OCI-M1 (cell line): ENCODE measurements at places on chromosomes 1 and 21.
A peak's percentile ranks its signal among the peaks of the same experiment; 100 is the strongest.

DNA sequence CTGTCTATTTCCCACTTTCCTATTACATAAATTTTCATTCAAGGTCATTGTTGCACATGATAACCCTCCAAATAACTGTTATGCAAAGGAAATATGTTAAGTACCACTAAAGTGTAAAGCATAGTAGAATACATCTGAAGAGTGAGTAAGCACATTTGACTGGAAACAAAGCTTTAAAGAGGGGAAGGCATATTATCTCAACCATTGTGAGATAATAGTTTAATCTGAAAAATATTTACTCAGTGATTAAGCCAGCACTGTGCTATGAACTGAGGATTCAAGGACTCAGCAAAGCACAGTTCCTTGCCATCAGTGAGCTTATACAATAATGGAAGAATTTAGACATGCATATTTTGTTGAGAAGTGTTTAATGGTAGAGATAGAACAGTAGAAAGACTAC, 127.4 kb downstream of the HMCN1 start:
- no peak for DNase-seq

DNA sequence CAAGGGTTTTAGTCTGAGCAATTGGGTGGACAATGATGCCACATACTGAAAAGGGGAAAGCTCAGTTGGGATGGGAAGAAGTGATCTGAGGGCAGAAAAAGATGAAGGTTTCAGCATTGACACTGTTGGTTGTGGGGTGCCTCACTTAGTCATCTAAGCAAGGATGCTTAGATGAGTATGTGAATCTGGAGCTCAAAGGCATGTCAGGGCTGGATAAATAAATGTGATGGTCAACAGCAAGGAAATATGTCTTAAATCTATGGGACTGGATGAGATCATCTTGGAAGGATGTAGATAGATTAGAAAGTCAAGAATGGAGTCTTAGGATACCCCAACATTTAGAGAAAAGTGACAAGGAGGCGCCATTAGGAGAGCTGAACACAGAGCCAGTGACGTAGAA, 114.6 kb downstream of the ZBTB18 start:
- no peak for DNase-seq

- peak; percentile 57 for DNase-seq
Observed at GRCh38 chr1:89719502-89720306, 86.8 kb downstream of the LRRC8C start.

GRCh38 chr1:206083750-206084149, 30.8 kb downstream of the RHEX start:
- no peak for DNase-seq

GRCh38 chr1:200895443-200895789, 716 bp downstream of the INAVA start:
- DNase-seq = no peak

GRCh38 chr1:87899746-87900145, 571.1 kb downstream of the LMO4 start:
- DNase-seq = no peak

- DNase-seq = no peak
Observed at GRCh38 chr1:64122588-64122987, 80.8 kb upstream of the UBE2U start.

DNA sequence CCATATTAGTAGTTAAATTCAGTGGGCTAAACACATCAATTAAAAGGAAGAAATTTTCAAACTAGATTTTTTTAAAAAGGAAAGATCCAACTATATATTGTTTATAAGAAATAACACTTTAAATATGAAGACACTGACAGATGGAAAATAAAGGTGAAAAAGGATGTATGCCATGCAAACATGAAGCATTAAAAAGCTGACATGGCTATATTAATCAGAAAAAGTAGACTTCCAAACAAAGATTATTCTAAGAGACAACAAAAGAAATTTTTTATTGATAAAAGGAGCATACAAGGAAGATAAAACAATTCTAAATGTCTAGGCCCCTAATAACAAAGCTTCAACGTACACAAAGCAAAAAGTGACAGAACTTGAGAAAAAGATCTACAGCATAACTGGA, 92.2 kb downstream of the ATF6 start:
- no peak for DNase-seq

- DNase-seq = peak; percentile 78
Observed at GRCh38 chr1:18913065-18913835, 10.9 kb upstream of the ALDH4A1 start.

- peak; percentile 74 for DNase-seq
Observed at GRCh38 chr1:43554444-43554992, 23.8 kb downstream of the PTPRF start.

GRCh38 chr1:59755069-59755685, 59.6 kb upstream of the HOOK1 start:
- no peak for DNase-seq

- peak; percentile 88 for DNase-seq
Observed at GRCh38 chr1:246497331-246497915, 9.7 kb downstream of the SMYD3 start.

GRCh38 chr1:55808263-55808662, 593.1 kb upstream of the USP24 start:
- DNase-seq = no peak

DNA sequence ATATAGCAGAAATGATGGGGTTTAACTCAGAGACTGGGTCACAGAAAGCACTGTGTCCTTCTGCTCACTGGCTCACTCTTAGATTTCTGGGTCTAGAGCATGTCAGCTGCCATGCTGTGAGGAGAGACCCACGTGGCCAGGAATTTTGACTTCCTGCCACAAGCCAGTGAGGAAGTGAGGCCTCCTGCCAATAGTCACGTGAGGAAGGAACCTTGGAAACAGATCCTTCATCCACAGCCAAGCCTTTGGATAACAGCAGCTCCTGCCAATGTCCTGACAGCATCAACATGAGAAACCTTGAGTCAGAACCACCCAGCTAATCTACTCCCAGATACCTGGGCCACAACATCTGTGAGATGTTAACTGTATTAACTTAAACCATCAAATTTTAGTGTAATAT, 114.5 kb upstream of the PLPPR5 start:
- DNase-seq = no peak

DNA sequence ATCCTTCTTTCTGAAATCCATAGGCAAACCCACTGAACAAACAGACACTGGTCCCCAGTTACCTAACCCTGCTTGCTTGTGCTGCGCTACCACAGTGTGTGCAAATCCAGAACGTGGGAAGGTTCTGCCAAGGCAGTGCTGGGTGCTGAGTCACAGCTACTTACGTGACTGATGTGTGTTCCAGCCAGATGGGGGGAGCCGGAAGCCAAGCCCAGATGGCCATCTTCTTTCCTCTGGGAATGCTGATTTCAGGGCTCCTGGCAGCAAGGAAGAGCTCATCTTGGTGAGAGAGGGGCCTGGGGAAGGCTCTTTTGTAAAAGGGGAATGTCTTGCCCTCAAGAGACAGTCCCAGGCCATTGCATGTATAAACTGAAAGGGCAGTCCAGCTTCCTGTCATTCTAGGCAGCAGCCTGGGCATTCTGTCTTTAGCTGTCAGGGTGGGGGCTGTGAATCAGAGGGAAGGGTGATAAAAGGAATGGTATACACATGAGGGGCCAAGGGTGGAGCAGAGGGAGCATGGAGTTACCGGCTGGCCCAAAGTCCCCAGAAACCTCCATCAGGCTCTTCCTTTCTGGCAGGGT, 54.1 kb downstream of the CD46 start:
- DNase-seq = no peak

- DNase-seq = peak; percentile 63
Observed at GRCh38 chr1:153728305-153729066, 636 bp downstream of the INTS3 start.

GRCh38 chr1:160811147-160811546, 15.2 kb downstream of the LY9 start:
- DNase-seq = no peak

DNA sequence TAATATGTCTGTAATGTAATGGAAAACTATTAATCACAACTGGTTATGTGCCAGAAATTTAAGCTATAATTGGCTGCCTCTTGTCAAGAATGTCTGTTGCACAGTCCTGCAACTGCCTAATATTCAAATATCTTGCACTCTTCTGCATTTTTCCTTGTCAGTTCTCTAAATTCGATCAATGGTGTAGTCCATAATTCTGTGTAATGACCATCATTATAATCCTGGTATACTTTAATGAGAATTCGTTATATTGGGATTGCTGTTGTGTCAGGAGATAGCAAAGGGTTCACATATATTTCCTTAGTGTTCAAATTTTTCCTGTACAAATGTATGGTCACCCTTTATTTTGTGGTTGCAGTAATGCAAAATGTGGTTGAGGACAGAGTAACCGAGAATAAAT, 4.8 kb downstream of the NTNG1 start:
- DNase-seq = no peak

DNA sequence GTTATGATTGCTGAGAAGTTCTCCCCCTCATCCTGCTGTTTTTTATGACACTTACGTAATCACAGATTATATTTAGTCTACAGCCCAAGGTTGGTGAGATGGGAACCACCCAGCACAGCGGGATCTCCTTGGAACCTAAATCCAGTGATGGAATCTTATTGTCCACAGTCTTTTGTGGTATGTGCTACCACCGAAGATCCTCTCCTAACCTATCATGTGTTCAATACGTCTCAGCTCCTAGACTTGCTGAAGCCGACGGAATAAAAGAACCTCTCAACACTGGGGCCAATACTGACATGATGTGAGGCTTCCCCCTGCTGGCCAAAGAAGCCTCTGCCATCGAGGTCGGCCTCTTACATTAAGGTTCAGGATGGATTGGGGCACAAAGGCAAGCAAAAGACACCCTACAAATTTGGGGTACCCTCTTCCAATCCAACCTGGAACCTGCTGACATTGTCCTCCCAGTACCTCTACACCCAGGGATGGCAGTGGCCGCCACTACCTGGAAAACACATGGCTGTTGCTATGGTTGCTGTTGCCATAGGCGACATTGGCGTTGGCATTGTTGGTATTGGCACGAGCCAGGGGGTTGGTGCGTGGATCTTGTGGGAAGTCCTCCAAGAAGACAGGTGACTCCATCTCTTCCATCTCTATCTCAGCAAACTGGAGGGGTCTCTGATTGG, 19.4 kb upstream of the KIF21B start:
- DNase-seq = peak; percentile 78

GRCh38 chr1:233343262-233343661, 15.7 kb downstream of the MAP3K21 start:
- no peak for DNase-seq

DNA sequence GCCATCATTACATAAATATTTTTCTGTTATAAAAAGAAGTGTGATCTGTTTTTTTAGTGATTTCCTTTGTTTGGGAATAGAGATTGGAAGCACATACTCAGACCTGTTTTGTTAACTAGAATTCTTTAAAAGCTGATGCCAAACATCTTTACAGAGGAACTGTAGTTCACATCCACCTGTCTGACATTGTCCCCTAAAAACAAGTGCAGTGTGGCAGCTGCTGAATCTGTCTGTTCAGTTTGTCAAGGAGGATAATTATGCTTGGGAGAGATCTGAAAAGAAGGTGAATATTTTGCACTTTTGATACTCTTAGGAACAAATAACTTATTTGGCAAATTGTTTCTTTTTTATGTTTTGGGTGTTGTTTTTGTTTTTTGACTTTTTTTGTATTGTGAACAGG, 13.6 kb downstream of the AGMAT start:
- no peak for DNase-seq

DNA sequence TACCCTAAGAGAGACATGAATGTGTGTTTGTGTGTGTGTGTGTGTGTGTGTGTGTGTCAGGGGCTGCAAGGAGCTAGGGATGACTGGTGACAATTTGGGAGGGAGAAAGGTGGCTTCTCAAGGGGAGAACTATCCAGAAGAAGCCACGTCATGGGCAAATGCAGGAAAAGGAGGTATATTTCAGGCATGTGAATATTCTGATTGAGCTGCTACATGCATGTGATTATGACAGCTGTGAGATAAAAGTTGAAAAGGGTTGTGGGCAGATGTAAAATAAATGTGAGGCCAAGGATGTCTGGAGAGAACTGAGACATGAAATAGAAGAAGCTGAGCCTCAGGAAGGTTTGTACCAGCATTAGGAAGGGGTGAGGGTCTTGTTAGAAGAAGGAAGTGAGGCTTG, 4.5 kb downstream of the CYP4A11 start:
- no peak for DNase-seq

DNA sequence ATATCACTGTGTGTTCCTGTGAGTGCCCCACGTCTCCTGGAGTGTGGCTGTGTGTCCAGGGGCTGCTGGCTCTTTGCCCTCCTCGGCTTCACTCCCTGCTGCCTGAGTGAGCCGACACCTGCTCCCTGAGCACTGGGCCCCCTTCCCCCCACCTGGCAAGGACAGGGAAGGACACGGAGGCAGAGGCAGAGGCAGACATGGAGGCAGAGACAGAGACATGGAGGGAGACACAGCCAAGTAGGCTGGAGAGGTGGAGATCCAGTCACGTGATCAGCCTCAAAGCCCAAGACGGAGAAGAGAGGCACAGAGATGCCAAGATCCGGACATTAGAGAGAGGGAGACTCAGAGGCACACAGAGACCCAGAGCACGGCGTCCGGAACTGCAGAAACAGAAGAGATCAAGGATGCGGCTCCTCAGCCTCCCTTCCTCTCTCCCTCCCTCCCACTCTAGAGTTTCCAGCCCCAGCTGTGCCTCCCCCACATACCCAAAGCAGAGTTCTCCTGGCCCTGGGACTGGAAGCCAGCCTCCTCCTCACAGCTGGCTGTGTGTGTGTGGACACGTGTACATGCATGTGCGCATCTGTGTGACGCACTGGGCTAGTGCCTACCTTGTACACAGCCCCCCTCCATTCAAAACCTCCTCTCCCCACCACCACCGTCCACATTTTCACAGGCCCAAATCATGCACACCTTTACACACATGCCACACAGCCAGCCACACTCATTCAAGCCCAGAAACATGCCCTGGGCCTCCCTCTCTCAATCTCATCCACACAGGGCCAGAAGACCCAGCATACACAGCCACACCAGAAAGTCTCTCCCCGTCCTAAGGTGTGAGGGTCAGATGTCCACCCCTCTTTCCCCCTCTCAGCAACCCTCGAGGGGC, 39.1 kb upstream of the WASF2 start:
- no peak for DNase-seq

DNA sequence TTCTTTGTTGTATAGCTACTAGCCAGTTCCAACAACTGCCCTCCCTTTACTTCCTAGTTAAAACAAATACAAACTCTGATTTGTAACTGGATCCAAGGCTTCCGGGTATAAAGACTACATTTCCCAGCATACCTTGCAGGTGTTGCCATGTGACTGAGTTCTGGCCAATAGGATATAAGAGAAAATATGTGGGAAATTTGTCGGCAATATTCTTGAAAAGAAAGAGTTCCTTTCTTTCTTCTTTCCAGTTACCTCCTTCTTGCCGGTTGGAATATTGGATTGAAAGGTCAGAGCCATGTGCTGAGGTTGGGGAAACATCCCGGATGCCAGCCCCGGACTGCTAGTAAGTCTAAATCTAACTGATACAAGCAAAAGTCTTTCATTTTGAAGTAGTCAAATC, 23.0 kb upstream of the ZBTB40 start:
- peak; percentile 67 for DNase-seq

GRCh38 chr1:110091381-110091780, 20.9 kb upstream of the UBL4B start:
- DNase-seq = peak; percentile 36

- DNase-seq = peak; percentile 45
Observed at GRCh38 chr21:26047279-26047967, 123.1 kb downstream of the APP start.

DNA sequence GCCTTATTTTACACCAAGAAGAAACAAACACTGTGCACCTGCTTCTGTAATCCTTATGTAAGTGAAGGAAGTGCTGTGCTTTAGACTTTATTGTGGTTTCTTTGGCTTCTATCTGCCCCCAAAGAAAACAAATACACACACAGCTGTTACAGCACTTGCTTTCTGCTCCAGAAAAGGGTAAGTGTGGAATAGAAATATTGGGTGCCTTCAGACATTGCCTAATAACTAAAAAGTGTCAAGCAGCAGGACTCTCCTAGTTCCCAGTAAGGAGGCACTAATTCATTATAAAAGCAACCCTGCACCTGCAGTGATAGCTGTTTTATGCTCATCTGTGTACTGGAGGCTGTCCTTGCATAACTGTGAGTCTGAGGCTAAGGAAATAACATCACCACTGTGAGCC, 23.4 kb upstream of the PRRX1 start:
- no peak for DNase-seq
